ENCODE measurements at places on chromosomes 4 and X.

DNA sequence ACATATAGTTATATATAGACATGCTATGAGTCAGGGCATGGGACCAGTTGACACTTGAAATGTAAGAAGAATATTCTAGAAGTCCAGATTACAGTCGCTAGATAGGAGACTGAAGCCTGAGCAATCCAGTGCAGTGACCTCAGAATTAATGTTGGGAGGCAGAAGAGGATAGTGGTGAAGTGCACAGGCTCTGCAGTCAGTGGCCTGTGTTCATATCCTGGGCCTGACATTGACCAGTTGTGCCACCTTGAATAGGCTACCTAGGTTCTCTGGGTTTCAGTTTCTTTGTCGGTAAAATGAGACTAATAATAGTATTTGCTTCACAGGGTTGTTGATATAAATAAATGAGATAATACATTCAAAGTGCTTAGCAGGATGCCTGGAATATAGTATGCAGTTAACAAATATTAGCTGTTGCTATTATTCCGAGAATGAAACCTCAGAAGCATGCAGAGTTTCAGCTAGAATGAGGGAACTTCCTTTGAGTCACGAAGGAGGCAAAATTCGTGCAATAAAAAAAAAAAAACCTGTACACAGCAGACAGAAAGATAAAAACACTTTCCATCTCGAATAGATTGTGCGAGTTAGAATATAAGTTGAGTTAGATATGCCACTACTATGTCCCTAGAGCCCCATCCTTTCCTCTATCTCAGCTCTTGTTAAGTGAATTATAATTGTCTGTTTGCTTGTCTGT lies 4.0 kb upstream of the SH2D1A start:
- DNase-seq = peak; percentile 0

- peak; percentile 38 for DNase-seq
These were observed 41.7 kb downstream of the RBM46 start for GRCh38 chr4:154822775-154823174.

DNA sequence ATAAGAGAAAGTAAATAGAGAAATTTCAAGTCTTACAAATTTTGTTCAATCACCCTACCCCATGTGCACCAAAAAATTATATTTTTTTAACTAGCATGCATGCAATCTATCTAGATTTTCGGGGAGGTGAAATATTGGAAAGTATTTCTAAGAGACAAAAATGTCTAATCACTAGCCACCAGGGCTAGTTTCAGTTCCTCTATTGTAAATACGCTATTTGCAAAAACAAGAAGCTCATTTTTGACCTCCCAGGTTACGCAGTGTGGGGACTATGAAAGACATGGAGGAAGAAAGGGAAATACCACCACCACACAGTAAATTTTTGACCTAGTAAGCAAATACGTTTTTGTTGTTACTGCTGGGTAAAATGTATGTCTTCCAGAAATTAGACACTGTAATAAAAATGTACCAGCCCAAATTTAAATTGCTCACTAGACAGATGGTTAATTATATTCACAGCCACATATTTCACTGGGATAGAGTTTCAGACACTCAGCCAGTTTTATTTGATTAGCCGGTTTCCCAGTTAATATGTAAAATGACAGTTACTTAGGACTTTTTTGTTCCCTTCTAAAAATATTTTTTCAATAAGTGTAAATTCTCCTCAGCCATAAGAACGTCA lies 2.2 kb downstream of the NEXMIF start:
- no peak for DNase-seq

DNA sequence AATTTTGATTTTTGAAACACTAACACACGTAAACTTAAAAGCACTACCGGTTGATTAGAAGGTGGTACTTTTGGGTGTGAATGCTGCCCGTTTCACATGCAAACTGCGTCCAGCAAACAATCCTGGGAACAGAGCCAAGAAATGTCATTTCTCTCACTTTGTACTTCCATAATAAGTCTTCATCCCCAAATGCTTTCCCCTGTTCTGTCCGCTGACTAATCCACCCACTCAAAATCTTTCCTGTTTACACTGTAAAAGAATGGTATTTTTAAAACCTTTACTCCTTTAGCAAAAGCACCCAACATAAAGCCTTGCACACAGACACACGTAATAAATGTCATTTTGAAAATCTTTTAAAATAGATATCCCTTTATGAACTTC lies 39.1 kb upstream of the PDLIM5 start:
- DNase-seq = no peak

DNA sequence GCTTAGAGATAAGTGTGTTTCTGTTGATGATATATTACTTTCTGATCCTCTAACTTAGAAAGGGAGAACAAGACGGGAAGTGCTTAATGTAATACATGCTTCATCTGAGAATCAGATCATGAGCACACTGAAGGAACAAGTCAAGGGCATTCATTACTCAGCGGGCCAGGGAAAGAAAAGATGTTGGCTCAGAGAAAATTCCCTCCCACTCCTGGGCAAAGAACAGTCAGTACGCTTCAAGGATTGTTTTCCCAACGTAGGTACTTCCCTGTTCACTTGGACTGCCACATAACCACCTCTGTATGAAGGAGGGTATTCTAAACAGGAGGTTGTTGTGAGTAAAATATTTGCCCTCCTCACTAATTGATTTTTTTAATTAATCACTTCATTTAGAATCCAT lies 374.5 kb upstream of the FMR1 start:
- DNase-seq = no peak

DNA sequence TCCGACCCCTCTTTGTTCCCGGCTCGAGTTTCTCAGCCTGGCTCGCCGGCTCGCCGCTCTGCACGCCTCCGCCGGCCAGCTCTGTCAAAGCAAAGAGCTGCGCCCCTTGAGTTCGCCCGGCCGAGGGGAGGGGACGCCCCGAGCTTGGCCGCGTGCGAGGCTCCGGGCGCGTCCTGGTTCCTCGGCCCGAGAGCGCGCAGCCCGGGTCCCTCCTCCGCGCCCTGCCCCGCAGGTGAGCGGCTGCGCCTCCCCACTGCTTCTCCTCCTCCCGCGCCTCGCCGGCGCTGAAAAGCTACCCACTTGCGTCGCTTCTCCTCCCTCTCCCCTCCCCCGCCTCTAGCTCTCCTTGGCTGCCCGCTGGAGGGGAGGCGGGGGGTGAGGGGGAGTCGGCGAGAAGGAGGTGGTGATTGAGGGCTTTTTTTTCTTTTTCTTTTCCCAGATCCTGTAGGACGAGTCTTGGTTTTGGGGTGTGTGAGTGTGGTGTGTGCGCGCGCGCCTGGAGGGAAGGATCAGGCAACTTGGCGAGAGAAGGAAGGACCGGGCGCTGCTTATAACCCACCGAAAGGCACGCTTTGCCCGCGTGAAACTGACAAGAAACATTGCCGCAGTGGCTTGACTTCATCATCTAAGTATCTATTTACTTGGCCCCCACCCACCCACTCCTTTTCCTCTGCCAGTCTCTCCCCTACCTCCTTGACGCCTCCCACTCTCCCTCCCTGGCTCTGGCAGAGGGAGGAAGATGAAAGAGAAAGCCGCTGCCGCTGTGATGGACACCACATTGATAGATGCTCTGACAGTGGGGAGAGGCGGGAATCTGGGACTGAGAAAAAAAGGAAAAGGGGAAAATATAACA lies at the start of gene LEF1:
LEF1 (minus strand) TSS at position 262 of the 853 bp plus-strand sequence. CDS start 1,165 bp downstream, outside the sequence.
- DNase-seq = peak; percentile 88

GRCh38 chr4:182294451-182294850 lies 51.2 kb downstream of the TENM3 start:
- no peak for DNase-seq

All from OCI-M1 (cell line).